ENCODE measurements at places on chromosomes 11 and 22.

DNA sequence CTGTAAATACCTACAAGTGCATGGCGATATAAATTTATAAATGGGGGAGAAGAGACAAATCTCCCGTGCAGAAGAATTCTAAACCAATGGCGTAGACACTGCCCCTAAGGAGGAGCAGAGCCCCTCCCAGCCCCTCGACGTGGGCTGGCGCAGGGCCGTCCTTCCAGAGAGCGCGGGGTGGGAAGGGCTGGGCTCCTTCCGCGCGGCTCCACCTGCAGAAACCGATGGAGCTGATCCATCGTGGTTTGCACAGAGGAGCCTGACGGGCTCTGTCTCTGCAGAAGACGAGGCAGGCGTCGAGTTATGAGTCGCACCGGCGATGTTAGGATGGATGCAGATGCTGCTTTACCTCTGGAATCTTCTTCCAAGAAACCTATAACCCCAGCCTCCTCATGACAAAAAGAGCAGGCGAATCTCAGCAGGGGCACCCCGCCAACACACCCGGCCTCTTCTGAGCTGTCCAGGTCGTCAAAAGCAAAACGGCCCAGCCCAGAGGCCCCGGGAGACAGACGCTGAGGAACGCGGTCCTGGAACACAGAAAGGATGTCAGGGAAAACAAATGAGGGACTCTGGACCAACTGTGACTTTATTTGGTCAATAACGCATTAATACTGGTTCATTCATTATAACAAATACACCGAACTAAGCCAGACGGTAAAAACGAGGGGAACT lies 11.0 kb upstream of the B4GALNT4 start:
- DNase-seq, result no peak

- no peak for DNase-seq
These were observed 627.6 kb downstream of the NTM start for GRCh38 chr11:131998020-131998419.

DNA sequence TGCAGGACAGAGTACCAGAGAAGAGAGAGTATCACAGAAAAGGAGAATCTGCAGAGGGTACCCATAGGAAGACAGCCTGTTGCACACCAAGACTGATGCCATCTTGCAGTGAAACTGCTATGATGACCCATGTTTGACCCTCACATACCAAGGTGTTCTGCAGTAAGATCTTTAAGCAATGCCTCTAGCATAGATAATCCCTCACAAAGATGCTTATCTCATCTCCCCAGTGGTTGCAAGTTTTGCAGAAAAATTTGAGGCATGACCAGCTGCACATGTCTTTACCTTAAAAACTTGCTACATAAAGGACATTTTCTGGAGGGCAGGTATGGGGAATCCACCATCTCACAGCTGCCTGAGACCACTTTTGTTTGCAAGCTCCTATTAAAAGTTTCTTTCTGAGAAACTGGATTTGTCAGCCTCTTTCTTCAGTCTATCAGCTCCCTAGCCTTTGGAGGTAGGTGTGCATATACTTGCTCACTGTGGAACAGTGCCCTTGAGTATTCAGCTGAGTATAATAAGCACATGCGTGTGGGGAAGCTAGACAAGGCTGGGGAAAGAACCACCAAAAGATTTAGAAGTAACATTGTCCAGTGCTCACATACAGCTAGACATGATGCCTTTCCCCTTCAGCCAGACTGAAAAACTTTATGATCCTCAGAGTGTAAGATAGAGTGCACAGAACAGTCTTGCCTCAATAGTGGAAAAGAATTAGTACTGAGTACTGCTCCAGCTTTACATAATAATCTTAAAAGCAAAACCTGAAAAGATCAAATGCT lies 100.3 kb upstream of the TEAD1 start:
- DNase-seq, result no peak

DNA sequence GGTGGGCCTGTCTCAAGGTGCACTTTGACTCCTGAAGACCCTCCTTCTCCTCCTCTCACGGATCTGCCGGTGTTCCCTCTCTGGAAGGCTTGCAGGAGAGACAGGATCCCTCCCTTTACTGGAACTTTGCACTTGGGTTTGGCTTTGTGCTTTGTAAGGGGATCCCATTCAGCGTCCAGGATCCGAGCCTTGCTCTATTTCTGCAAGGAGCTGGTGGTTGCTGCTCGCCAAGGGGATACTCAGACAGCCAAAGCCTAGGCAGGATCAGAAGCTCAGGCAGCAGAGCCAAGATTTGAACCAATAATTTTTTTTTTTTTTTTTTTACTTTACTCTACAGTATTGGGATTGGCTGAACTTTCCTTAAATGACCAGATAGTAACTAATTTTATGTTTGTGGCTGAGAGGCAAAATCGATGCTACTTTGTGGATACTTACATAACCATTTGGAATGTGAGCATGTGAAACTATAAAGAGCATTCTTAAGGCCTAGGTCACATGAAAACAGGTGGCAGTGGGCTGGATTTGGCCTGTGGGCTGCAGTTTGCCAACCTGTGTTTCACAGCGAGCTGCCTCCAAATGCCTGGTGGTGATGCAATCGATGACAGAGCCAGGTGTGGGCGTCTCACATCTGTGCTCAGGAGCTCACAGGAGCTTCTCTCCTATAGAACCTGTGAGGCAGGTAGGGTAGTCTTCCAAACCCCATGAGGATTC lies 25.2 kb downstream of the BCR start:
- no peak for DNase-seq

DNA sequence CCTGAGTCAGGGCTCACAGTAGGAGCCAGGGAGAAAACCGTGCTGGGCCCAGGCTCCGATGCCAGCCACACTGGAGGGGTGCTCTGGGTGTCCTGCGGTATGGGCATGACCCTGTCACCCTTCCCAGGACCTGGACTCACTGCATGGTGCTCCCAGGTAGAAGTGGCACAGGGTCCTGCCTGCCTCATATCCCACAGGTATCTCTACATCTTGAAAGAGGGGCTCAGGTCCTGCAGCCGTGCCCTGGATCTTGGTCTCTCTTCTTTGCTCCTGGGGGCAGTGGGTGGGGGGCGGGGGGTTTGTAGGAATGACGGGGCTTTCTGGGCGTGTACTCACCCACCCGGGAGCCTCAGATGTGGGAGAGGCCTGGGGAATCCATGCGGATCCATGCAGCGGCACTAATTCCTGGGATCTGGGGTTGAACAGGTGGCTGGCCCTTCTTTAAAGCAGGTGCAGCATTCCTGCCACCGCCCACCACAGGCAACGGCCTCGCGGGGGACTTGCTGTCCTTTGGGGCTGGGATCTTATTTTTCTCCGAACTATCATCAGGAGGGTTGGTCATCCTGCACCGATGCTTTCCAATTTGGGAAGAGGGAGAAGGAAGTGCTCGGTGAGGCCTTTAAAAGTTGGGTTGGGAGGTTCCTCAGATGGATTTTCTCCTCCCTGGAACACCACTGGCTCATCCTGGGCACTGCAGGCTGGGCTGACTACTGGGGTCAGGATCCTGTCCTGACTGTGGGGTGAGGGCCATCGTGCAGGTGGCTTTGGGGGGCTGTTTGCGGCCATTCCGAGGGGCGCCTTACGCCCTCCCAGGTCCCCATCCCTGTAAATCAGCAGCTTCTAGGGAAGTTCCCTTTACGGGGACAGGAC lies 886.4 kb downstream of the BRD1 start:
- no peak for DNase-seq

GRCh38 chr11:62974848-62975522 lies 9.8 kb downstream of the SLC22A6 start:
- no peak for DNase-seq

DNA sequence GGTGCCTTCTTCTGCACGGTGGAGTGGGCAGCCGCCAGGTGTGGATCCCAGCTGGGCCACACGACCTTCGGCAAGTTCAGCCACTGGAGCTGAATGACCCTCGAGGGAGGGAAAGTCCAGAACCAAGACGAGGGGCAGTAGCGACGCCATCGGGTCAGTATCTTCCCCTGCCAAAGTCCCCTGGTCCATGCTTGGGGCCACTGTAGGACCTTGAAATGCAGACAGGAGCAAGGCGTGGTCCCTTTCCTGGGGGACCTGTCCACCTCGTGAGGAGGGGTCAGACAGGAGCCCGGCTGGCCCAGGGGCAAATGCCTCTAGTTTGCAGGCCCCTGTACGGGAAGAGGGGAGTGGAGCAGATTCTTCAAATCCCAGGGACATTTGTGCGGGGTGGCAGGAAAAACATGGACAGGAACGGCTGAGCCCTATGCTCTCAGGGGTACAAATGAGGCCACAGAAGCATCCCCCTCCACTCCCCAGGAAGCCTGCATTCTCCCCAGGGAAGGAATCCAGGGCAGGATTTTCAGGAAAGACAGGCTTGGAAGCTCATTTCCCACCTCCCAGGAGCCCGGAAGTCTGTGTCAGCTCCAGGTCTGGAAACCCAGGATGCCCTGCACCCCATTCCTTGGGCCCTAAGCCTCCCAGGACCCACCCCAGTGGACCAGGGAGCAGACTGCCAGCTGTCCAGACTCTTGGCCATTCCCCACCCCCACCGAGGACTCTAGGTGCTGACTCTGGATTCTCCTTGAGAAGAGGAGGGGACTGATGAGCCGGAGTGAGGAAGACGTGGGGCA lies 6.6 kb downstream of the SHANK2 start:
- no peak for DNase-seq
